ENCODE measurements at places on chromosomes 11 and 22.
A peak's percentile ranks its signal among the peaks of the same experiment; 100 is the strongest.

GRCh38 chr22:38873469-38874411 is 1.7 kb upstream of the CBX6 start:
- peak; percentile 40 for DNase-seq

DNA sequence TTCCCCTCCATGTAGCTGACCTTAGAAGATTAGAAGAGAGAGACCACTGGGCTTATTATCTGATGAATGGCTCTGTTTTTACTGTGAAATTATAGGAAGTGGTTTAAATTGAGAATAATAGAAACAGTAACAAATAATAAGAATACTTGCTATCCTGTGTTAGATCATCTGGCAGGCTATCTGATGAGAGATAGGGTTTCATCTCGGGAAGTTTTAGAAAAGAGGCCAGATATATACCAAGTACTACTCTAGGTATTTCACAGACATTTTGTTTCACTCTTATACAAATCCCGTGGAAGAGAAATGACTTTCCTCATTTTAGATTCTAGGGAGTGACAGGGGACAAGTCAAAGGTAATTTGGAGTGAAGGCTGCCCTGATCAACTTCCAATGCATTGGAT is 198.4 kb downstream of the MAML2 start:
- no peak for DNase-seq

DNA sequence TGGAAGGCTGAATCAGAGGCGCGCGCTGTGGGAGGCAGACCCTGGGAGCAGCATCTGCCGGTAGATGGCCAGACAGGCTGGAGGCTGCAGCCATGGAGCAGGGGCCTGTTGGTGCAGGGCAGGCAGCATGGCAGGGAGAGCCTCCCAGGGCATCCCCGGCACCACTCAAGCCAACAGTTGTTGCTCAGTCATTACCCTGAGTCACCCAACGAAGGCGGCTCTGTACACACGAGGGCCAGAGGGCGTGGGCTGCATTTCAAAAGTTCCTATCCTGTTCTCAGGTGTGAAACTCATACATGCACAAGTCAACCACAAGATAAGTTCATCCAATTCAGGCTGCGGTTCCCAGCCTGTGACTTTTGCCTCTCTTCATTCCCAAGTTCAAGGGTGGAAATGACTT is 2.6 kb downstream of the ANO1 start:
- peak; percentile 77 for DNase-seq

GRCh38 chr11:90204832-90205646 is 17.8 kb downstream of the CHORDC1 start:
- DNase-seq = peak; percentile 15

- no peak for DNase-seq
Measured at GRCh38 chr11:76251226-76251575, 44.9 kb upstream of the WNT11 start.

GRCh38 chr11:46100670-46101069 is 20.6 kb downstream of the PHF21A start:
- DNase-seq = no peak

- DNase-seq = no peak
Measured at GRCh38 chr11:11108026-11108425, 245.0 kb downstream of the CSNK2A3 start.

GRCh38 chr11:2816941-2817421 is 68.6 kb downstream of the CDKN1C start:
- DNase-seq = no peak

GRCh38 chr11:34655335-34656008 is 34.6 kb downstream of the EHF start:
- DNase-seq = peak; percentile 68

DNA sequence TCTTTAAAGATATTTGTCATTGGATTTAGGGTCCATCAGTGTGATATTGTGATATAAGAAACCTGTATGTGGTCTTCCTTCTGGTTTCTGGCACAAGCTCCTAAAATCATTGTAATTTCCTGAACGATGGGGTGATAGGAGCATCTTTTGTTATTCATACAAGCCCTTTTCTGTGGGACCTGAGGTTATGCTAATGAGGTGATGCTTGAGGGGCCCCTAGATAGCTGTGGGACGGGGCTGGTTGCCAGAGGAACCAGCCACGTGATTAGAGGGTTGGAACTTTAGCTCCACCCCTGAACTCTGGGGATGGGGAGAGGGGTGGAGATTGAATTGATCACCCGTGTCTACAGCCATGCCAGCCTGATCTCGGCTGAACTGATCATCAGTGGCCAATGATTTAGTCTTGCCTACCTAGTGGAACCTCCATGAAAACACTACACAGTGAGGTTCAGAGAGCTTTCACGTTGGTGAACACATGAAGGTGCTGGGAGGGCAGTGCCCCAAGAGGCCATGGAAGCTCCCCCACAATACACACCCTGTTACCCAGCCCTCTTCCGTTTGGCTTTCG is 62.8 kb downstream of the BCR start:
- DNase-seq = no peak

GRCh38 chr11:17775507-17776211 is 41.1 kb downstream of the KCNC1 start:
- no peak for DNase-seq

DNA sequence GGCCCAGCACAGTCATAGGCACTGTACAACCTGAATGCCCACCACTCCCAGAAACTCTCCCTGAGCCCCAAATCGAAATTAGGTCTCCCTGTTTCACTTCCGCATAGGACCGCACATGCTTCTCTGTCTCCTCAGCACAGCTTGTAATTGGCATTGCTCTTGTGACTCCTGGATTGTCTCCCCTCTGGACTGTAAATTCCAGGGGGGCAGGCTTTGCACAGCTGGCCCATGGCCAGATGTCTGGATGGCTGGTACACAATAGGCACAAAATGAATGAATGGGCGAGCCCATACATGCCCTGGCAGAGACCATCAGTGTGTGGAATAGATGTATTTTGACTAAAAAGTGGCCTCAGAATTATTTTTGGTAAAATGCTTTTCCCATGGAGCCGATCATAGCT is 63.3 kb upstream of the PHF21B start:
- no peak for DNase-seq

- DNase-seq = no peak
Measured at GRCh38 chr11:94673951-94674491, 94.1 kb upstream of the AMOTL1 start.

DNA sequence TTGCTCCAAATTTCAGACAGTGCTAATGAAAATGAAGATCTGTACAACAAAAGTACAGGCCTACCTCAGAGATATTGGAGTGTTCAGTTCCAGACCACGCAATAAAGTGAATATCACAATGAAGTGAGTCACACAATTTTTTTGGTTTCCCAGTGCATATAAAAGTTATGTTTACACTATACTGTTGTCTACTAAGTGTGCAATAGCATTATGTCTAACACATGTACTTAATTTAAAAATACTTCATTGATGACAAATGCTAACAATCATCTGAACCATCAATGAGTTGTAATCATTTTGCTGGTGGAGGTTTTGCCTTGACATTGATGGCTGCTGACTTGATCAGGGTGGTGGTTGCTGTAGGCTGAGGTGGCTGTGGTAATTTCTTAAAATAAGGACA is 60.6 kb upstream of the E2F8 start:
- no peak for DNase-seq

DNA sequence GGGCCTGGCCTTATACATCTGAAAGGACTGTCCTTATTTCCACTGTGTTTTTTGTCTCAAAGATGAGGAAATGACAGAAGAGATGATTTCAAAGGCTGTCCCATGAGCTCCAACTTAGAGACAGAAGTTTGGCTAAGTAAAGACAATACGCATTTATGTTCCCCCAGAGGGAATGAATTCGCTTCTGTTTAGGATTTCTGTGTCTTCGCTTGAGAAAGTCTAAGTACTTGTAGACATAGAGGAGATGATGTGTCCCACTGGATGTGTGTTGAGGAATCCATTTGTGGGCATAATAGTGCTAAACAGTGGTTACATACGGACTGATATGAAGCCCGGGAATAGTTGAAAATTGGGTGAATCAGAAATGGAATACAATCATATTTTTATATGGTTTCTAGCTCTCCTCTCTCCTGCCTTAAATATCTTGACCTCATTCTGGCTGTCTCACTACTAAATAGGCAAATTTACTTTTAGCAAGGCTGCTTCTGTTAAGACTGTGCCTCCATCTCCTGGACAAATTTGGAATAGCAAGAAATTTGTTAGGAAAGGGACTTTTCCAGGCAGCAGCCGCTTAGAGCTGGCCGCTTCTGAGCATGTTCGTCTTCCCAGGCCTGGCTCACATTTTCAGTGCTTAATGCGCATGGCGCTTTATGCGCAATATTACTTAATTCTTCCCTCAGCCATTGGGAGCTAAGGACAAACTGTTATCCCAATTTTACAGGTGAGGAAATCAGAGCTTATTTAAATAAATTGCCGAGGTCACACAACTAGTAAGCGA is 1.9 kb upstream of the PEX26 start:
- peak; percentile 77 for DNase-seq

GRCh38 chr11:101436511-101437142 is 147.2 kb downstream of the TRPC6 start:
- DNase-seq = no peak

GRCh38 chr22:39205344-39206021 is 39.3 kb downstream of the PDGFB start:
- DNase-seq = peak; percentile 79

GRCh38 chr11:106988151-106989077 is 29.9 kb downstream of the GUCY1A2 start:
- DNase-seq = peak; percentile 34

- no peak for DNase-seq
Measured at GRCh38 chr22:43553451-43554258, 141.8 kb downstream of the MPPED1 start.

DNA sequence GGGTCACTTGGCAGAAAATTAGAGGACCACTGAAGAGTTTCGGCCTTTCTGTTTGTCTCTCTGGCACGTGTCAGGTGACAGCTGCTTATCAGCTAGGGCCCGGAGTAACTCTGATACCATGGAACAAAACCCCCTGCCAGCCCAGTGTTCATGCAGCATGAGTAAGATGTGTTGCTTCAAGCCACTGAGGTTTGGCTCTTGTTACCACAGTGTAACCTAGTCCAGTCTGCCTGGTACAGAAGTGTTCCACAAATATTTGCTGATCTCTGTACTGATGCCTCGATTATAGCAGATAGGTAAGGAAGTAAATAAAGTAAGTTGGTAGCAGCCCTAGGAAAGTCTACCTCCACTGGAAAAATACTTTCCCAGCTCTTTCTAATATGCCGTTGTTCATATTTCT is 20.5 kb upstream of the ETS1 start:
- no peak for DNase-seq

GRCh38 chr11:120035756-120036155 is 102.2 kb downstream of the TRIM29 start:
- no peak for DNase-seq

GRCh38 chr11:134533511-134533910 is 121.5 kb upstream of the B3GAT1 start:
- DNase-seq = no peak

- DNase-seq = no peak
Measured at GRCh38 chr22:39095971-39096370, 1.1 kb upstream of the APOBEC3H start.

GRCh38 chr22:50489363-50490243 is 2.9 kb downstream of the MIOX start:
- peak; percentile 2 for DNase-seq

GRCh38 chr22:29768052-29768693 is 1.0 kb downstream of the UQCR10 start:
- DNase-seq = no peak

- no peak for DNase-seq
Measured at GRCh38 chr11:95576146-95576845, 213.3 kb downstream of the FAM76B start.

- DNase-seq = no peak
Measured at GRCh38 chr11:71188073-71188472, 64.3 kb downstream of the SHANK2 start.

GRCh38 chr22:26887916-26888315 is 230.5 kb downstream of the MIAT start:
- no peak for DNase-seq

DNA sequence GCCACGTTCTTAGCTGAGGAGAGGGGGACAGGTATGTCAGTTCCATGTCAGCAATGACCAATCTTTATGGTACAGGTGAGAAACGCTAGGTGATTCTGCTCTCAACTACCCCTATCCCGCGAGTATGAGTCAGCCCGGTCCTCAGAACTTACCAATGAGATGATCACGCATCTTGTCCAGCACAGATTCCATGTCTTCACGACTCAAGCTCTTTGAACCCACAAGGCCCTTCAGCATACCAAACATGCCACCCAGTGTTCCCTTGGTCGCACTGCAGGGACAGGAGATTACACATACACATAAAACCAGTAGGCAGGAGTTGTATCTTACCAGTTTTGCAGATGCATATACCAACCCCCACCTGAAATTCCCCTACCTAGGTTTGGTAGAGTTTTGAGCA is 2.9 kb downstream of the SRPRA start:
- DNase-seq = no peak

DNA sequence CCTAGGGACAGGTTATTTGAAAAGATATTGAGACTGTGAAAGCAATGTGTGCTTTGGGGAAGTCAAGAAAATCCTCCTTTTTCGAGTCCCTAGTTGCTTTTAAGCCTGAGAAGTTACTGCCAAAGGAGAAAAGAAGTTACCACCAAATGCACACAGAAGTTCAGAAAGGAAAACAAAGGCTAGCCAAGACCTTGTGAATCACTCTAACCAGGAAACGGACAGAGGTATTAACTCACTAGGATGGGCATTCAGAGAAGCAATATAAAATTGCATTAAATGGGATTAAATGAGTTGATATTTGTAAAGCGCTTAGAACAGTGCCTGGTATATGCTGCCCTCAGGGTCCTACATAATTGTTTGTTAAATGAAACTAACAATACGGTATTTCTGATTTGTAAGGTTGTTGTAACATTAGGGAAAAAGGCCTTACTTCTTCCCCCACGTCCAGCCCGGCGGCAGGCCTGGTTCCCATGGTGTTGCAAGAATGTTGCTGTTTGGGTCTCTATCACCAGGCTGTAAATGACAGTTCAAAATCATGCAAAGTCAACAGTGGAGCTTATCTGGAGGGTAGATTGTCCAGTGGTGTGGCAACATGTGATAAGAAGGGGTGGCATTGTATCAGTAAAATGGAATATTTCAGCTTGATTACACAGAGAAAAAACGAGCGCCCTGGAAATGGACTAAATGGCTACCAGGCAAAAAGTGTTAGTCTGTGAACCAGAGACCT is 7.1 kb downstream of the TMA7B start:
- peak; percentile 29 for DNase-seq

DNA sequence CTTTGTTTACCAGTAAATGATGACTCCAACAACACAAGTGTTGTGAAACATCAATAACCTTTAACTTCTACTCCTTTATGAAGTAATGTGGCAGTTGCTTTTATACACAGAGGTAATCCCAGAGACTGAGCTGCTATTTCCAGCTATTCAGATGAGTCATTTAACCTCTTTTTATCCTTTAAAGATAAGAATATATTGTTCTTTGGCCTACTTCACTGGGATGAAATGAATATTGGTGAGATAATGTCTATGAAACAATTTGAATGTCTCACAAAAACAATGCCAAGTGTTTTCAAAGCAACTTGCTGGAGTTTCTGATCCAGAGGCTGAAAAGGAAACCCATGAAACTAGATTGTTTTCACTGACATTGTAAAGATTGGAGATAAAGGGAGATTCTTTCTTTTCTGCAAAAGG is 564.4 kb upstream of the LUZP2 start:
- DNase-seq = no peak

GRCh38 chr22:37533995-37534394 is 14.8 kb upstream of the CARD10 start:
- peak; percentile 86 for DNase-seq
